Activated naive CD4-positive, alpha-beta T cell treated with anti-CD3 and anti-CD28 coated beads, Interleukin-2, amount 50 U/mL, for 72 hours (primary cell): ENCODE measurements at places on chromosomes 16 and 17. TPM values are rescaled to one million over a fixed set of nuclear protein-coding genes. Genes with fewer than 3 reads are reported as not detected.

The GRB7 gene
- total RNA-seq: 3.1 TPM

The CYBA gene
- total RNA-seq: 112 TPM

- no peak for DNase-seq
Observed at GRCh38 chr17:36048066-36048465, 16.0 kb upstream of the CCL18 start.

The NPTX1 gene
- 23.0 TPM for total RNA-seq

The TMEM98 gene
- total RNA-seq: not detected
